ENCODE measurements at places on chromosomes 6 and 20.

- DNase-seq, result no peak
Measured at GRCh38 chr20:10649797-10650160, 24.0 kb downstream of the JAG1 start.

- no peak for DNase-seq
Measured at GRCh38 chr6:164378330-164378729, 931.1 kb downstream of the C6orf118 start.

DNA sequence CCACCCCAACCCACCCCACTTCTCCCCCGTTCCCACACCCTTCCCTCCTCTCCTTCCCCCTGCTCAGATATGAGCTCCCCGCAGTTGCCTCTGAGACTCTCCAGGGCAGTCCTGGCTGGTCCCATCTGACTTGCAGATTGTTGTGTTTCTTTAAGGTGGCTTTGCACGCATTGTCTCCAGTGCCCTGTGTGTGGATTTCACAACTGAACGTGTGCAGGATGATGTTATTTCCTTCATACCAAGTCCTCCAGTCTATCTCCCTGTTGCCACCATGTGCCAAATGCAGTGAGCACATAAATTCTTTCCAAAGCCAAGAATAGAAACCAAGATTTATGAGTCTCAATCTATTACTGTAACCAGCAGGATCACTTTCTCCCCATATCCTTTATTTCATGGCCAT lies 79.1 kb downstream of the TMEM242 start:
- no peak for DNase-seq

DNA sequence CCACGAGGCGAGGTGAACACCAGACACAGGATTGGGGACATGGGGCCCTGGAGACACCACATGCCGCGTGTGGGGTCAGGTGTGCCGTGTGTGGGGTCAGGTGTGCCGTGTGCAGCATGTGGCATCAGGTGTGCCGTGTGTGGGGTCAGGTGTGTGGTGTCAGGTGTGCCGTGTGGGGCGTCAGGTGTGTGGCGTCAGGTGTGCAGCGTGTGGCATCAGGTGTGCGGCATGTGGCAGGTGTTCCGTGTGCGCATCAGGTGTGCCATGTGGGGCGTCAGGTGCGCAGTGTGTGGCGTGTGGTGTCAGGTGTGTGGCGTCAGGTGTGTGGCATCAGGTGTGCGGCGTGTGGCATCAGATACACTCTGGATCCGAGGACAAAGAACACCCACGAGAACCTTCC lies 77.9 kb downstream of the WDR27 start:
- no peak for DNase-seq

DNA sequence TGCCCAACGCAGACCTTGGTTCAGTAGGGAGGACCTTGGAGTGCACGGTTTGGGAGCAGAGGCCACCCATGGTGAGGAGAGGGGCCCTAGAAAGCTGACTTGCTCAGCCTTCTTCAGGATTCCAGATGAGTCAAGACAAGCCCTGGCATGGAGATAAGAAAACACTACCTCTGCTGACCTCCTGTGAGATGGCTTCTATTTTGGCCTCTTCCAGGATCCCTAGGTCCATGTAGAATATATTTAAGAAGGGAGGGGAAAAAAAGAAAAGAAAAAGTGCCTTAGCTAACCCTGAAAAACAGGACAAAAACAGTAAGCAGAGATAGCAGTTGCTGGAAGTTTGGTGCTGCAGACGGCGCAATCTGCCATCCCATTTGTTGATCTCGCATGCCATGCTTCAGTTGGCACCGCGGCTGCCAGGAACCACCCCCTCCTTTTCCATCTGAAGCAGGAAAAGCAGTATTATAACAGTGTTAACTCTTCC lies 100.0 kb downstream of the ARMC2 start:
- DNase-seq, result no peak

- no peak for DNase-seq
Measured at GRCh38 chr6:113414511-113414910, 442.6 kb upstream of the MARCKS start.

DNA sequence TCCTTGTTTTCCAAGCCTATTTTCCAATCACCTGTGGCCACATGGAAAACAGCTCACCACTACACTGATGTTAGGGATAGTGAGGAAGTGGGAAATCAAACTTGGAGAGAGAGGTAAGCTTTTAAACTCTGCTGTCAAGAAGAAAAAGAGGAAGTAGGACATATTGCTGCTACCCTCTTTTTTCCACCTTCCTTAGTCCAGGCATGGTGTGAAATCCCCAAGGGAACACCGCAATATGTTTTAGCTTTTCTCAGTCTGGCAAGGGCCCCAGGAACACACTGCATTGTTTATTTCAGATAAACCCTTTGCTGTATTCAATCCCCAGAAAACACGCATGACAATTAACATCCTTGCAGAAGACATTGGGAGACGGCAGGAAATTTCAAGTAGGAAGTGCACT lies 61.3 kb downstream of the HS3ST5 start:
- DNase-seq, result no peak

GRCh38 chr6:141026504-141026903 lies 1106.2 kb upstream of the GJE1 start:
- DNase-seq, result no peak

DNA sequence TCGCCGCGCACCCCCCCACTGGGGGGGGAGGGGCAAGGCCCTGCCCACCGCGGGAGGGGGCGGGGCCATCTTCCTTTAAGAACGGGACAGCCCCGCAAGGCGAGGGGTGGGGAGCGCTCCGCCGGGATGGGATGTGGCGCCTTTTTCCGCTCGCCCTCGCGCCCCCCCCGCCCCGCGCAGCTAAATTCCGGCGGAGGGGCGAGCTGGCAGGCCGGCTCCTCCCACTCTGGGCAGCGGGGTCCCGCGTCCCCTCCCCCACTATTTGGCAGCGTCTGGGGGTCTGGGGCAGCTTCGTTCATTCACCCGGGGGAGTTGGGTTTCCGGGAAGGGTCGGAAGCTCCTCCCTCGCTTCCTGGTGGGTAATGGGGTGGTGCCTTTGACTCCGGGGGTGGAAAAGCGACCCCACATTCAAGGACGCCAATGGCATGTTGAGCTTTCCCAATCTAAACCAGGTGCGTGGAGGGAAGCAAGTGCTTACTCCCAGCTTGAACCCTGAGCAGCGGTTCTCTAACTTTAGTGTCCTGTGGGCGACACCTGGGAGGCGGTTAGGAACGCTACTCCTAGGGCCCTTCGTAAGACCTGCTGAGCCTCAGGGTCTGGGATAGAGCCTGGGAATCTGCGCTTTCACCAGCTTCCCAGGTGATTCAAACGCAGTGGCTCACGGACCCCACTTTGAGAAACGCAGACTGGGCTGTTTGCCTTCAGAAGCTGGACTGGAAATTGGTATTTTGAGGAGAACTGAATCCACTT lies 927 bp downstream of the ASXL1 start:
- DNase-seq, result peak; percentile 59

DNA sequence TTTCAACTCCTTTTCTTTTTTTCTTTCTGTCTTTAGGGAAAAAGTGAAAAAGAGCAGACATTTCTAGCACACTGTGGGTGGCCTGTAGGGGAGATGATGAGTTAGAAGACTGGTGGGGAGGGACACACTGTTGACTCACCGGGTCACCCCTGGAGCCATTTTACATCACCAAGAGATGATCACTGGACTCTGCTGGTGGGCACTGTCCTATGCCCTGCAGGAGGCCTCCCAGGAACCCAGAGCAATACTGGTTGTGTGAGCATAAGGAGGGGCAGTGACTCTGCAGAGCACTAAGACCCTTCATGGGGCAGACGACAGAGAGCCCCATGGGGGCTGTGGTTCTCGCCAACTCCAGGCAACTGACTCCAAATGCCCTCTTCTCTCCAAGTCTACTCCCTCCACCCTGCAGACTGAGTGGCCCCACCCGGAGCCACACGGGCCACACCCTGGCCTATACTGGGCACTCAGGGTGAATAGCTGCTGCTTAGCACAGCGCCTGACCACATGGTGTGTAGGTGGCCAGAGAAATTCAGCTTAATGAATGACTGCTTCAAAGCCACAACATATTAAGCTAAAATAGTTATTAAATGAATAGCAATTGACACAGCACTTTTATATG lies 177.5 kb downstream of the CDC5L start:
- no peak for DNase-seq

- DNase-seq, result no peak
Measured at GRCh38 chr6:122810189-122810588, 21.1 kb downstream of the SMPDL3A start.

DNA sequence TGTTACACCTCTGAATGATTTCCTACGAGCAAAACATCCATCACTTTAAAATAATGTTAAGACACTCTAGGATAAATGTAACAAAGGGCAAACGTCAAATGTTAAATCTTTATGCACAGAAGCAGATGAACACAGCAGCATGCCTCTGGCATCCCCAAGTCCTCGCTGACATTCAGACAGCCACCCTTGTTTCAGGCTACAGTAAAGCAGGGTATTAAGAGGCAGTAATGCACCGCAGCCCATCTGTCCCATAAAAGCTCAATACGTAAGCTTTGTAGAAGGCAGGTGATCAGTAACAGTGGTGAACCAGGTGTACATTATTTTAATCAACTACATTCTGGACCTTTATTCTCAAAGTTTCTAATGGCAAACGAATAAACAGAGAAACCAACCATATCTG lies 64.8 kb downstream of the PPP1R3G start:
- DNase-seq, result no peak

GRCh38 chr6:15553031-15553430 lies 109.8 kb downstream of the DTNBP1 start:
- no peak for DNase-seq

DNA sequence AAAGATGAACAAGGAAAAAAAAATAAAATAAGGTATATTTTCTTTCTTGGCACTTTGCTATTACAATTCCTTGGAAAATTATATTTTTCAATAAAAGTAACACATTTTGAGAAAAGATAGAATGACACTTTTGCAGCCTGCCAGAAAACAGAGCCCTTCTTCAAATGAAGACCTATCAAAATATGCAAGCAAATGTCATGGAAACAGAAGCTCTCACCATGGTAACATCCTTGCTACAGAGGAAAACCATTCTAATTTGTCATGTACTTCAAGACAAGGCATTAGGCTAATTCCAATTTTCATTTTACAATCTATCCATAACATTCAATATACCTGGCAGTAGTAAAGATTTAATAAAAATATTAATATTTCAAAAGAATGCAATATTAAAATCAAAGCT lies 177.9 kb downstream of the RNGTT start:
- no peak for DNase-seq

- no peak for DNase-seq
Measured at GRCh38 chr6:47091886-47092668, 49.9 kb upstream of the ADGRF1 start.

- no peak for DNase-seq
Measured at GRCh38 chr20:5748246-5748645, 2.0 kb upstream of the SHLD1 start.

DNA sequence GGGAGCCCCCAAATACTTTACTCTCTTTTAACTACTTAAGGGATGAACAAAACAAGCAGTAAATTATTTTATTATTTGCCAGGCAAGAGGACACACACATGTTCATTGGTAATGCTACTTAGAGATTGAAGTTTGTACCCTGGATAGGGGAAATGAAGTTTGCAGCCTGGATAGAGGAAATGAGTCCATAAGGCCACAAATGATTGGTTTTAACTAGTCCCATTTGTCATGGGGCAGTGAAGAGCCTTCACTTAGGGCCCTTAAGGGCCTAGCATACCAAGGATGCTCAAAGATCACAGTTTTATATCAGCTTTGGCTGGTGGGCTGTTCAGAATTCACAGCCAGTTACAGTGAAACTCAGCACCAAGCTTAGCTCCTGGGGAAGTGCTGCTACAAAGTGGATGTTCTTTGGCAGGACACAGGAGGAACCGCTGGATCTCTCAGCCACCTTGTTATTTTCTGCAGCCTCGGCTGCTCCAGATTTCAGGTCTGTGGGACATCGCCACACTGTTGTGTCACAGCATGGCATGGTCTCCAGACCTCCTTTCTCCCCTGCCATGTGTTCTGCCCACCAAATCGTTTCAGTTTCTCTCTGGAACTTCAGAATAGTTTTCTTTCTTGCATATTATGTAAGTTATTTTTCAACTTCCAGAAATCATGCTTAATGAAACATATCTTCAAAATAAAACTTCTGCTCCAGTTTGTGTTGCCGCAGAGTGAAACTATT lies 41.8 kb downstream of the NCOA7 start:
- no peak for DNase-seq

GRCh38 chr6:96787846-96788580 lies 49.3 kb downstream of the GPR63 start:
- DNase-seq, result no peak

DNA sequence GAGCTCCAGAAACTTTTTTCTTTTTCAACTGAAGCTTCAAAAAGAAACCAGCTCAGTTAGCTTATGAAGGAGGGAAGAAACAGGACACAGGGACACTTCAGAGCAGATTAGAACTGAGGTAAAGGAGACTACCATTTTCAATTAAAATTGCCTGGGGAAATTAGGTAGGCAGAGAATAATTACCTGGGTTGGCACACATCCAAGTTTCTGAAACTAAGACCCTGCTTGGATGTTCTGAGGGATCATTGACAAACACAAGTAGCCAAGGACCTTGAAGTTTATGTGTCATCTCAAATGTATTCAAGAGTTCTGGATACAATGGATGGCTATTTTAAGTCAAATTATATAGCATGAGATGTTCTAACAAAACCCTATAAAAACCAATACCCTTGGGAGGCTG lies 137.6 kb downstream of the PLCB4 start:
- DNase-seq, result no peak

GRCh38 chr6:13375360-13375878 lies 47.1 kb upstream of the TBC1D7 start:
- peak; percentile 38 for DNase-seq

- no peak for DNase-seq
Measured at GRCh38 chr6:5623769-5624168, 362.5 kb downstream of the FARS2 start.

DNA sequence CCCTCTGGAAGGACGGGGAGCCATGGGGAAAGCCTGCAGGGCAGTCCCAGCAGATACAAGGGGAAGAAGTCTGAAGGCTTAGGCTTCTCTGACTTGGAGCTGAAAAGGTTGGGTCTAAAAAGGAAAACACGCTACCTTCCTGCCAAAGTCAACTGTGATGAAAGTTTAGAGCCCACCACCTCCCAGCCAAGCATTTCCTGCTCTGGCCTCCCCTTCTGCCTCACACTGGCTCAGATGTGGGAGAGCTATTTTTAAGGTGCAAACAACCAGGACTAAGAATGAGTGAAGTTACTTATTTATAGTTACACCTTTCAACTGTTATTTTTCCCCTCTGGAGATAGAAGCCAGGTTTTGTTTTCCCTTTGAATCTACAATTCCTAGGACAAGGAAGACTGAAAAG lies 21.2 kb downstream of the NEDD9 start:
- no peak for DNase-seq

DNA sequence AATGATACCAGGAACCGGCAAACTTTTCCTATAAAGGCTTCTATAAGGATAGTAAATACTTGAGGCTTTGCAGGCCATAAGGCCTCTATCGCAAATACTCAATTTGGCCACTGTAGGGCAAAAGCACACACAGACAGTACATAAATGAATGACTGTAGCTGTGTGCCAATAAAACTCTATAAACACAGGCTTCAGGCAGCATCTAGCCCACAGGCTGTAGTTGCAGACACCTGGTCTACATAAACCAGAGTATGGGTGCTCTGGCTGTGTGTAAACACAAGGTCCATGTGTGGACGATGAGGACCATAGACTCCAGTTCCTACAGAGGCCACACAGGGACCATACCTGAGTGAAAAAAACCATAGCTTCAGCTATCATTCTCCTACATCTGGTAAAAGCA lies 52.2 kb downstream of the ZMYND8 start:
- no peak for DNase-seq

Data from CD4-positive, alpha-beta T cell treated with Interleukin-2 at 100 ng/mL for 4 hours (primary cell).